H9 (cell line): ENCODE measurements at places on chromosomes 2 and 18.

- peak; percentile 43 for DNase-seq
Measured at GRCh38 chr18:3688690-3689089, 238.7 kb downstream of the TGIF1 start.

GRCh38 chr2:172624996-172625395, 69.1 kb downstream of the PDK1 start:
- no peak for DNase-seq

- no peak for DNase-seq
Measured at GRCh38 chr2:225479386-225479785, 79.9 kb downstream of the NYAP2 start.

DNA sequence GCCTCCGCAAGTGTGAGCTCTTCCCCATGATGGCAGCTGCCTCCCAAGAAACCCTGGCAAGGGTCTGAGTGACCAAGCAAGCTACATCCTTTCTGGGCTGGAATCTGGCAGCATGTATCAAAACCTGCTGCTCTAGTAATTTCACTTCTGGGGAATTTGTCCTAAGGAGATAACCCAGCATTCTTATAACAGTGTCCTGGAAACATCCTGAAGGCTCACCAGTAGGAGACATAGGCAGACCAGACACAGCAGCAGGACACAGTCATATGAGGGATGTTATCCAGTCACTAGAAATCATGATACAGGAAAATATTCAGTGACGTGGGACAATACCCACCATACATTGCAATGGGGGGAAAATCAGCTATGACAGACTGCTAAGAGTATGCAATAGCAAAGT, 64.5 kb downstream of the CRACDL start:
- DNase-seq: no peak
